Stimulated activated CD4-positive, alpha-beta T cell treated with anti-CD3 and anti-CD28 coated beads, Interleukin-2, amount 100 ng/mL, for 4 hours (primary cell): ENCODE measurements at places on chromosomes 12 and 14.
A peak's percentile ranks its signal among the peaks of the same experiment; 100 is the strongest.

DNA sequence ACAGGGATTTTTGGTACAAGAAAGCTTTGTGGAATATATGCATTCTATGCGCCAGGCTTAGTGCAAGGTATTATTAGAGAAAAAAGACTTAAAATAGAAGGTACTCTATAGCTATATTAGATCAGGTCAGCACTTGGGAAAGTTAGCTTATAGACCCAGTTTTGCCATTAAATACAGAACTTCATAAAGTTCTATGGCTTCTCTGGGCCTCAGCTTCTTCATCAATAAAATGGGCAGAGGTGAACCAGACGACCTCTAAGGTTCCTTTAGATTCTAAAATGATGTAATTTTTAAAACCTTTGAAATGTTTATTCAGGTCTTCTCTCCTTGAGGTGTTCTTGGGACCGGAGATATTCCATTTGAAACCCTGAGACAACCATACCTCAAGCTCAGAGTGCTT lies 7.1 kb downstream of the CNPY2 start:
- no peak for DNase-seq

DNA sequence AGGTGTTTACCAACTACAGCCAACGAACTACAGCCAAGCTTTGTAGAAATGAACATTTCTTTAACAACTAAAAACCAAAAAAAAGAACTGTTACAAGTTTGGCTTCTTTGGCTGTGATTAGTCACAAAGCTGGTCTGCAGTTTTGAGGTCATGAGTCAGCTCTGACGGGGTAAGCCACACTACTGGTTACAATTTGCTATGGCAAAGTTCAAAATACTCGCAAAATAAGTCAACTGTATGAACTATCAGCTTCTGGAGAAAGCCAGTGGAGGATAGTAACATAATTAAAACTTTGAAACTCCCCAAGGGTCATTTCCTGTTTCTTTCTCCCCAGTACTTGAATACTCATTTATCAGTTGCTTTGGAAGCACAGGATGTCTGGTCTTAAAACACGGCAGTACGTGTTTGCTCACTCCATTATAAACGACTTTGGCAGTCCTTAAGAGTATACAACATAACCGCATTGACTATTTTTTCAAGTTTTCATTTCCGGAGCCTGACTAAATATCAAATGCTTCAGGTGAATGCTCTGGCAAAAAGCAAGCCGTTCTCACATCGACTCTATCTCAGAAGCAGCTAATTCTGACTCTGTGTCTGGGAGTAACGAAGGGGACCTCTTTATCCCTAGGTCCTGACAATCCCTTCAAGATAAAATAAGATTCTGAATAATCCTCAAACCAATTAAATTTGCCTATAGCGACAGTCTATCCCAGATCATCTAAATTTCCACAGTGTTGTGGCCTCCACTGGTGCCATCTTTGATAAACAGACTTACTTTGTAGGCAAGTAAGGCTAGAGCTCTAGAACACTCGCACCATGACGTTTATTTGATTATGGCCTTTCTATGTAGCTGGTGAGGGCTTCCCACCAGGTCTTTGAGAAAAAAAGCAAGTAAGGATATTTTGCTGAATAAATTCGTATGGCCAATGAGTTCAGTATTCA lies 10.6 kb downstream of the PHLDA1 start:
- peak; percentile 66 for DNase-seq

DNA sequence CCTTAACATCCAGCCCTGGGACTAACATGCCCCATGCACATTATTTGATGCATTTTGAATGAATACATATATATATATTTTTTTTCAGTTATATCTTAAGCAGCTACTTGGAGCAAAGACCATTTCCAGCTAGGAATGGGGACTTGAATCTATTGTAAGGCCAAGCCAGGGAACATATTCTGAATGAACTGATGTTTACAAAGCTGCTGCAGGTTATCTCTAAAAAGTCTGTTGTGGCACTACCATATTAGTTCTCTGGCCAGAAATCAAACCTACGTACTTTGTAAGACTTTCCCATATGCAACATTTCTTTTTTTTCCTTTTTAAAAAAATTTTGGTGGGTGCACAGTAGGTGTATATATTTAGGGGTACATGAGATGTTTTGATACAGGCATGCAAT lies 43.4 kb downstream of the PELI2 start:
- no peak for DNase-seq

DNA sequence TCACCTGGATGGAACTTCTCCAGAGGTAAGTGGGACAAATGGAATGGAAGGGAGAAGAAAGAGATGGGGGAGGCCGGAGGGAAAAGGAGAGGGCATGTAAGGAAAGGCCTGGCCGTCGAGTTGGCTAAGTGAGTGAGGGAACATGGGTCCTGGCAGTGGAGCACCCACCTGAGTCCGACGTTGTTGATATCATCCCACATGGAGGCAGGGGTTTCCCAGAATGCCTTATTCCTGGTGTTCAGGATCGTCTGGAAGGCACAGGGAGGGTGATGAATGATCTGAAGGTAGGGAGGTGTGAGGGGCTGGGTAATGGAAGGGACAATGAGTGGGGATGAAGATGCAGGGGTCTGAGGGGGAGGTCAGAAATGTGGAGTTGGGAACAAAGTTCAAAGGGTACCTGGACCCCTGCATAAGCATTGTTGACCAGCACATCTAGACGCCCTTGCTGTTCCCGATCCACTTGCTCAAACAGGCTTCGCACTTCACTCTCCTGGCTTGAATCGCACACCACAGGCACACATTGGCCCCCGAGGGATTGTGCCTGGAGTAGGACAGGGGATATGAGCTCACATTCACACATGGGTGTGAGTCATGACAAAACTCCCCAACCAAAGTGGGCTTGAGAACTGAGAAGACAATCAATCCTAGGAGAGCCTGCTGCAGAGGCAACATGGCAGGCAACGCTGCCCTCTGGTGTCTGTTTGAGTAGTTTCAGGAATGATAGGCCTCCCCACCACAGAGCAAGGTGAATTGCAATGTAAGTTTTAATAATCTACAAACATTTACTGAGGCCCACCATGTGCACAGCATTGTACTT lies 3.0 kb downstream of the DHRS1 start:
- DNase-seq, result peak; percentile 75

DNA sequence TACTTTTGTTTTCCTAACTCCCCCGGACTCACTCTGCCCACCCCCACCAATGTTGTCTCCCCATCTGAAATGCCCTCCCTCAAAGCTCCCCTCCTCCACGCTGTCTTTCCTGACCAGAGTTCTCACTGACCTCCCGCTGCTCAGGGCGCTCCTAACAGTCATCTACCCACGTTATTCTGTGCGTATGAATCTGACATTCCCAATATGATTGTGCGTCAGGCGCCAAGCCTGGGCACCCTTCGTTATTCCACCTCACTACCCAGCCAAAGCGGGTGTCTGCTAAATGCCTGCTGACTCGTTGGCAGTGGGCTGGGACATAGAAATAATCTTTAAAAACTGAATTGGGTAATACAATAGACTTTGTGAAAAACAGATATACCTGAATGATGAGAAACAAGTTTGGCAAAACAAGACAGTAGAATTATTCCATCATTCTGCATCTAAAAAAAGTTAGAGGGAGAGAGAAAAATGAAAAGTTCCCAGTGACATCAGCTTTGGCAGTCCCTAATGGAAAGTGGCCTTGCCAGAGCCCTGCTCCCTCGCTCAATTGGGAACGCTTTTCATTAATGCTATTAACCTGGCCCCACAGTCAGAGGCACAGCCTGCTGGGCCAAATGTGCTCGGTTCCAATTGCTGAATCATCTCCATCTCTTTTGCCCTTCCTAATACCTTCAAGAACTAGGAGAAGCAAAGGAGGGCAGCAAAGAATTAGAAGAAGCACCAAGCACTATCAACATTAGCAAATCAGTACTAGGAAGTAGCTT lies 74.0 kb upstream of the PLXNC1 start:
- no peak for DNase-seq

GRCh38 chr12:69433653-69434052 lies 36.5 kb upstream of the FRS2 start:
- no peak for DNase-seq

- DNase-seq, result no peak
These were observed 6.1 kb downstream of the CARMIL3 start for GRCh38 chr14:24057867-24058259.

- no peak for DNase-seq
These were observed 57.2 kb upstream of the SCN8A start for GRCh38 chr12:51533799-51534198.

GRCh38 chr12:132043216-132043615 lies 93.5 kb downstream of the EP400 start:
- no peak for DNase-seq

DNA sequence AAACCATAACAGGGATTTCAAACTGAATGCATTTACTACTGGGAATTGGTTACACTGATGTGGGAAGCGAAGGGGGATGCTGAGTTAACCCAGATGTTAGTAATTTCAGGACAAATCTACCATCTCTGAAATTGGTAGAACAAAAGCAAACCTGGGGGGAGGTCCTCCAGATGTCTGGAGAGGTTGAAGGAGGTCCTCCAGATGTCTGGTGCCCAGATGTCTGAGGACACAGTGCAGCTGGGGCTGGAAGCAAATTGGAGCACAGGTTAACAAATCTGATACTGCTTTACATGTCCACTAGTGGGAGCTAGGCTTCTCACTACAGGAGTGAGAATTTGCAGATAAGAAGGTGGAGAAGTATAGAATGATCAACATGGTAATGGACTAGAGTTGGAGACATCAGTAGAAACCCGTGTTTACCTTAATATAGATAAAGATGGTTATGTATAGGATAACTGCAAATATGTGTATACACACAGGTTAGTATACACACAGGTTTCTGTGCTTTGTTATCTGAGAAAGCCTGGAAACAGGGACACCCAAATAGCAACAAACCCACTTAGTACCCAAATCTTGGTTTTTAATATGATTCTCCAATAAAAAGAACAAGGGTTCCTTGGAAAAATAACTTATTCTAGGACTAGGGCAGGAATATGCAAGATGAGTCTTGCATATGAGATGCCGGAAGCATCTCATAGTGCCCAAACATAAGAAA lies 162.5 kb downstream of the C12orf50 start:
- DNase-seq, result no peak

DNA sequence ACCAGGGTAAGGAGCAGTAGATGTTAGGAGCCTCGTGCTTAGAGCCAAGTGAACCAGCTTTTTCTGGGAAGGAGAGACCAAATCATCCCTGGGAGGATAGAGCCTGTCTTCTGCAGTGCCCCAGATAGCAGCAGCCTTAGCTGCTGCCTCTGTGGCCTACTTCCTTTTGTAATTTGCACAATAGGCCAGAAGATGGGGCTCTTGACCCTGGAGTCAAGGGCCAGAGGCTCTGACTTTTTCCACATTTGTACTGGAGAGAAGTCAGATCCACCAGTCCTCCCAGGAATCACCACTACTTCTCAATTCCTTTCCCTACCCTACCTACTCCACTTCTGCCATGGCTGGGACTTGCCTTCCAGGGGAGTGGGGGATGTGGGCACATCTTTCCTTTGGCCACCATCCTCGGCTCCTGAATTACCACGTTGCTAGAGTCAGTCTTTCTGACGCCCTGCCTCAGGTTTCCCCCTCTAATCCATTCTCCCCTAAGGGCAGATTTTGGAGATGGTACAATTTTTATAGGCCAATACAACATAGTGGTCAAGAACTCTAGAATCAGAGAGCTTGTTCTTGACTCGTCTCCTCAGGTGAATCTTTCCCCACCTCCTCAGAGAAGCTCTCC lies 3.3 kb upstream of the SLC4A8 start:
- no peak for DNase-seq

- no peak for DNase-seq
These were observed 3.6 kb upstream of the WSB2 start for GRCh38 chr12:118064608-118065007.
